Fibroblast of villous mesenchyme (primary cell): ENCODE measurements at places on chromosomes 7 and 10. TPM values are rescaled to one million over a fixed set of nuclear protein-coding genes. Genes with fewer than 3 reads are reported as not detected.

MIOS gene
- 28.7 and 44.9 TPM in 2 replicates for total RNA-seq

GDF2 gene
- total RNA-seq = not detected in 2 replicates

SEMA3A gene
- 37.4 and 47.1 TPM in 2 replicates for total RNA-seq

MMP21 gene
- not detected in 2 replicates for total RNA-seq

STEAP1 gene
- 12.6 and 21.6 TPM in 2 replicates for total RNA-seq

ASIC3 gene
- total RNA-seq = under 0.01 and 0.32 TPM in 2 replicates

CDK14 gene
- total RNA-seq = 29.0 and 41.0 TPM in 2 replicates
